ENCODE measurements at places on chromosomes 3 and 15.

DNA sequence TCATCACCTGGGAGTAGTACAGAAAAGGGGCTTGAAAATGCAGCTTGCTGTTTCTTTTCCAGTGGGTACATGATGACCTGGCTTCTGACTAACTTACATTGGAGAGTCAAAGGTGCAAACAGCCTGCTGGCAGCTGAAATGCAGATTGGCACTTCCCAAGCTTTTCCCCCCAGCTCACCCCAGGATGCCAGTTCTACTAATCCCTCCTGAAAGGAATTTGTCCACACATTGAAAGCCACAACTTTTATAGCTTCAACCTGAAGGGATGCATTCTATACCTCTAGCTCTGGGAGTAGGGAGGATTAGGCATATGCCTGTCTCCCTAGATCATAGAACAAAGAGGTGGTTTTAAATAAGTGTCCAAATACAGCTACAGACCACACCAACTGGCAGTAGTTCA is 281.7 kb downstream of the EFHB start:
- DNase-seq: no peak

- no peak for DNase-seq
Measured at GRCh38 chr3:4735243-4735642, 242.1 kb downstream of the ITPR1 start.

DNA sequence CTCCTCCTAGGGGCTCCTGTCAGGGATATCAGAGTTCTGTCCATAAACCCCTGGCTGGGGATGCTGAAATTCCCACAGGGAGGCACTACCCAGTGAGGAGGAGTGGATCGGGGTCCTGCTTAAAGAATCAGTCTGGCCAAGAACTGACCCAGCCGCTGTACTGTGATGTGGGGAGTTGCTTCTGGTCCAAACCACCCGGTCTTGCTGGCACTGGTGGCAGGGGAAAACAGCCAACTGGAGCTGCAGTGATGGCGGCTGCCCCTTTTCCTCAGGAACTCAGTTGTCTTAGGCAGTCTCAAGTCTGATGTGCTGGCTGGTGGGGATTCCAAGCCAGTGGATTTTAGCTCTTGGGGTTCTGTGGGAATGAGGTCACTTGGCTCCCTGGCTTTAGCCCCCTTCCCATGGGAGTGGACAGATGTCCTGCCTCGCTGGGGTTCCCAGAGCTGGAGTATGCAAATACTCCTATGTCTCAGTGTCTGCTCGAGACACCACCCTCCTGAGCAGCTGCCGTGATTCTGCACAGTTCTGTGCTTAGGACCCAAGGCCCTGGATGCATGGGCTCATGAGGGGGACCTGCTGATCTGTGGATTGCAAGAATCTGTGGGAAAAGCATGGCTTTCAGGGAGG is 97.1 kb downstream of the SLC25A26 start:
- DNase-seq: no peak

GRCh38 chr3:4163011-4163410 is 140.2 kb upstream of the SETMAR start:
- no peak for DNase-seq

DNA sequence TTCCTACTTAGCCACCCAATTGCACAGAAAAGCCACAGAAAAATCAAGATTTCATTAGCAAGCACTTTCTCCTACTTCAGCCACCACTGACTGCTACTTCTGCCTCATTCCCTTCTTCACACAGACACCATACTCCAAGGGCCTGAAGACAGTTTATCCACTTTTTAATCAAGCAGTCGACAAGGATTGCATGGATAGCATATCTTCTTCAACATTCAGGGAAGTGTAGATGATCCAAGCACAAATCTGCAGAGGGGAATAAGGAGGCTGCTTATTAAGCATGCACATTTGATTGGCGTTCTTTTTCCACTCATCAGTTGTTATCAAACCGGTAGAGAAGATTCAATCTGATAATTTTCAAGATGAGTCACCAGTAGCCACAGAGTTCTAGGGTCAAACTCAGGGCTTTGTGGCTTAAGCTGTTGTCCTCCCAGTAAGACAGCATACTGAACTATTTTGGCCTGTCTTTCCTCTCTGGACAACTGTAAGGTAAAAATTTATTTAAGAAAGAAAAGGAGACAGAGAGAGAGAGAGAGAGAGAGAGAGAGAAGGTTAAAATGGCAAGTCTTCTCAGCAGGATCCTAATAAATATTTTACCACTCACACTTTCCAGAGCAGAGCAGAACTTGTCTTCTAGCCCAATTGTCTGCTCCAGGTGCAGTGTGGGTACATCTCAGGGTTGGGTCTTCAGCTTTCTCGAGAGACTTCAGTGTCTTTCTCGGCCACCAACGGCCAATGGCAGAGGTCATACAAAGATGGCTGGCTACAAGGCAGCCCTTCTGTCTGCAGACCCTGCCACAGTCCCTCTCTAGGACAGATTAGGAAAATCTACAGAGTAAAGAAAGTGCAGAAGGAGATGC is 80.6 kb upstream of the BHLHE40 start:
- no peak for DNase-seq

GRCh38 chr15:63210151-63211091 is 21.0 kb downstream of the RAB8B start:
- no peak for DNase-seq

GRCh38 chr3:77139624-77140023 is 99.7 kb downstream of the ROBO2 start:
- DNase-seq: no peak

DNA sequence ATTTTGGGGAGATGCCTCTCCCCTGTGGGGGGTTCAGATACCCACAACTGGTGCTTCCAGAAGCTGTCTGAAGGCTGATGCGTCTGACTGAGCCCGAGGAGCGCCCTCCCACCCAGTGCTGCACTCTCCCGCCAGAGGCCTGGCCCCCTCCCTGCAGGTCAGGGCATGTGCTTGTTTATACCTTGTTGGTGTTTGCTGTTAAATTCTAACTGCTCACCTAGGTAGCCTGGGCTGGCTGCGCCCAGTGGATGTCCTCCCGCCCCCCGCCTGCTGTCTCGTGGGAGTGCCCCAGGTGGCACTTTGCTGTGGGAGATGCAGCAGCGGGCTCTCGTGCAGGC is 12.9 kb downstream of the KLF13 start:
- DNase-seq: no peak

GRCh38 chr3:64903006-64903405 is 215.2 kb upstream of the ADAMTS9 start:
- DNase-seq: no peak

- DNase-seq: no peak
Measured at GRCh38 chr3:194321693-194322640, 29.2 kb downstream of the CPN2 start.

DNA sequence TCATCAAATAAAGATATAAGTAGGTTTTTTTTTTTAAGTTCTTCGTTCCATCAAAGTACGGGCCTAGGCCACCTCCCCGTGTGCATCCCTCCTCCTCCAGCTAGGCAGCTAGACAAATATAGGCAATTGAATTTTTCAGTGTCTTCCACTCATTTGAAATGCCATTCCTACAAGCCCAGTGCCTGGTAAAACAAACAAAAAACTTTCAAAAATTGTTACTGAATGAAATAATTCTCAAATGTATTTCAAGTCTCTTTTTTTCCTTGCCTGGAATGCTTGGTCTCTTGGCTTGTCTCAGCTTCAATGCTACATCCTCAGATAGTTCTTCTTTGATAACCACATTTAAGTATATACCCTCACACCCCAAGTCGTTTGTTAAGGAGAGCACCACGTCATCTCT is 3.8 kb downstream of the EIF2AK4 start:
- no peak for DNase-seq

GRCh38 chr3:13590841-13591520 is 42.1 kb downstream of the FBLN2 start:
- DNase-seq: no peak

DNA sequence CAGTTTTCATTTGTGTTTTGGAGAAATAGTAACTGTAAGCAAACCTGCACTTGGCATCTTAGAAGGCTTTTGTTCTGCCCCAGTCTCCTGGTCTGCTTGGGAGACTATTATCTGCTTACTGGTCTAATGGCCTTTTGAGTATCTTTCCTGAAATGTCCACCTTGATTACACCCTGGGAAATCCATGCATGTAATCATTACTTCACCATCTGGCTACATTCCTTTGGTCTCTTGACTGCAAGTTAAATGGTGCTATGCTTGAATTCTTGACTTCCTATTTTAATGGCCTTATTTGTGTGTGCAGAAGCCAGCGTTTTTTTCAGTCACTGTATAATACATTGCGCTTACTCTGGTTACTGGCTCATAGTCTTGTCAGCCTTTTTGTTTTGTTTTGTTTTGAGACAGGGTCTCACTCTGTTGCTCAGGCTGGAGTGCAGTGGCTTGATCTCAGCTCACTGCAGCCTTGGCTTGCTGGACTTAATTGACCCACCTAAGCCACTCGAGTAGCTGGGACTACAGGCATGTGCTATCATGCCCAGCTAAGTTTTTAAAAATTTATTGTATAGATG is 30.0 kb downstream of the CHD2 start:
- DNase-seq: no peak

- no peak for DNase-seq
Measured at GRCh38 chr15:95303713-95304112, 1026.8 kb upstream of the NR2F2 start.

- no peak for DNase-seq
Measured at GRCh38 chr15:91968610-91969009, 115.1 kb downstream of the SLCO3A1 start.

DNA sequence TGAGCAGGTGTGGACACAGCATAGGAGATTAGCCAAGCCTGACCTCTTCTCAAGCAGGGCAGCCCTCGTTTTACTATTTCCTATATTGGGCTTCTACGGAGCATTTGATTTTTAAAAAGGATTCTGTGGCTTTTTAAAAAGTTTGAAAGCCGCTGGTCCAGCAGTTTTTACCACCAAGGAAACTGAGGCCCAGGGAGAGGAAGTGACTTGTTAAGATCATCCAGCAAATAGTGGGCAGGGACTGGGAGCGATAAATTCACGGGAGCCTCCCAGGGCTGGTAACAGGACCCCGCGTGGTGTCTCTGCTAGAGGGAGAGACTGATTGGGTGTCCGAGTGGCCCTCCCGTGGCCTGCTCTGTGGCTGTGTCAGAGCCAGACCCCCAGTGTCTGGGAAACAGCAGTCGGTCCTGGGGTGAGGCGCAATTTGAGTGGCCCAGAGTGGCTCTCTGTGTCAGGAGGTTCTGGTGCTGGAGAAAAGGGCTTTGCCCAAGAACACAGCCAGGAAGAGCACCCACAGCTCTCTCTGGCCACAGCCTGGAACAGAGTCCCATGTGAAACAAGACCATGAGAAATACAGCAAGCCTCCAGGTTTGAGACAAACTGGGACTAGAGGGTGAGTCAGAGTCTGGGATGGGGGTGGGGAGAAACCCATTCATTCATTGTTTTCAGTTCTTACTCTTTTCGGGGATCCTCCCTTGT is 4.2 kb downstream of the FURIN start:
- DNase-seq: no peak

- no peak for DNase-seq
Measured at GRCh38 chr3:118943597-118943996, 91.0 kb downstream of the IGSF11 start.

All from stimulated activated CD8-positive, alpha-beta memory T cell treated with anti-CD3 and anti-CD28 coated beads, Interleukin-4, amount 100 ng/mL, for 1 hour (primary cell).